ENCODE measurements at places on chromosomes 16 and 17.

DNA sequence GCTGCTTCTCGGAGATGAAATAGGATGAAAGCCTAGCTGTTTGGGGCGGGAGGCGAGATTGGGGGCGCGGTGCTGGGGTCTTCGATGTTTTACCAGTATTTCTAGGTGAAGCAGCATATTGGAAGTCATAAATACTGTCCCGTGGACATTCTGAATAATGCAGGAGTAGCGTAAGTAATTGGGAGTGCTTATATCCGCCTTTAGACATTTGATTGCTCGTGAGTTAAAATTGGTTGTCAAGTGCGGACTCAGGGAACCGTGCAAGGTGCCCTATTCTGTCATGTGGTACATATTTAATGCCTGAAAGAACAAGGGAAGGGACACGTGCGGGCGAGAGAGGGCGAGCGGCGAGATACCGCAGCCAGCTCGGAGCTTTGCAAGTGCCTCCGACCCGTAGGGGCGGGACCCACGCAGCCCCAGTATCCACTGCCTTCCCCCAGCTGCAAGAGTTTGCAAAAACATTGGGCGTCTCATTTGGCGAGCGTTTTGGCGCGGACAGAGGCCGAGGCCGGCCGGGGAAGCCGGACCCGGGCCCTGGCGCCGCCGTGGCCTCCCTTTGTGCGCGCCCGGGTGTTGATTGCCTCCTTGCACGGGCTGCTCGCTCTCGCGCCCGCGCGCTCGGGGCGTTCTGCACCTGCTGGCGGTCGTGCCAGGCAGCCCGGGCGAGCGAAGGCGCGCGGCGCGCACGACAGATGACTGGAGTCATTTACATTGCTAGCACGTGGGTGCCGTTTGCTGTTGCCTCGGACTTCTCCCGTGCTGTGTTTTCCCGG is 849.8 kb upstream of the RBFOX1 start:
- no peak for DNase-seq

DNA sequence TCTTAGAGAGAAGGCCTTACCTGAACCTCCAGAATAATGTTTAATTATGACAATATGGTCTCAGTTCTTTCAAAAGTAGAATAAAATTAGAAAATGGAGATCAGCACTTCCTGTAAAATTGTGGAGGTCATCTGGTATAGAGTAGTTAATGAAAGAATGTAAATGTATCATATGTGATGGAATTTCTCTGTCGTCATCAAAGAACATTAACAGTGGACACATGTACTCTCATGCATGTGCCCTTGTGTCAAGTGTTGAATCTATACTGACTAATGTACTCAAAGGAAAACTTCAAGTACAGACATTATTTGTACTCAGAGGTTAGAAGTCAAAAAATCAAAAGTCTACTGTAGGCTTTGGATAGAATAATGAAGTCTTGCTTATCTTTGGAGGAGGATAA is 129.2 kb upstream of the MYOCD start:
- no peak for DNase-seq

DNA sequence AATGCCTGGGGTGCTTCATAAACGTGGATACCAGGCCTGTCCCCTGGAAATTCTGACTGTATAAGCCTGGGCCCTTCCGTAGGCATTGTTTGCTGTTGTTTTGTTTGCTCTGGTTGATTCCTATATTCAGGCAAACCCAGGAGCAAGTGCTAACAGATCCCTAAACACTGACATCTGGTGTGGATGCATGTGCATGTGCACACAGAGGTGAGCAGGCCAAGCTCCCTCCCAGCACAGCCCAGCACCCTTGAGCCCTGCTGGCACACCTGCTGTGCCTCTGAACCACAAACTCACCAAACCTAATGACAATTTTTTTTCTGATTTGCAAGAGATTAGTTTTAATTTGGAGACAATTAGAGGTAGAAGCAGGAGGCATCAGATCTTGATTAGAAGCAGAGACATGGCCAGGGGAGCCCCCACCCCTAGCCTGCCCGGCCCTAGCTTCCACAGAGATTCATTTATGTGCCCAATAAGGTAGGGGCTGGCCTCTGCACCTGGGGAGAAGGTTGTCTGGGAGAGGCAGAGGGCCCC is 40.4 kb downstream of the TMEM132E start:
- no peak for DNase-seq

DNA sequence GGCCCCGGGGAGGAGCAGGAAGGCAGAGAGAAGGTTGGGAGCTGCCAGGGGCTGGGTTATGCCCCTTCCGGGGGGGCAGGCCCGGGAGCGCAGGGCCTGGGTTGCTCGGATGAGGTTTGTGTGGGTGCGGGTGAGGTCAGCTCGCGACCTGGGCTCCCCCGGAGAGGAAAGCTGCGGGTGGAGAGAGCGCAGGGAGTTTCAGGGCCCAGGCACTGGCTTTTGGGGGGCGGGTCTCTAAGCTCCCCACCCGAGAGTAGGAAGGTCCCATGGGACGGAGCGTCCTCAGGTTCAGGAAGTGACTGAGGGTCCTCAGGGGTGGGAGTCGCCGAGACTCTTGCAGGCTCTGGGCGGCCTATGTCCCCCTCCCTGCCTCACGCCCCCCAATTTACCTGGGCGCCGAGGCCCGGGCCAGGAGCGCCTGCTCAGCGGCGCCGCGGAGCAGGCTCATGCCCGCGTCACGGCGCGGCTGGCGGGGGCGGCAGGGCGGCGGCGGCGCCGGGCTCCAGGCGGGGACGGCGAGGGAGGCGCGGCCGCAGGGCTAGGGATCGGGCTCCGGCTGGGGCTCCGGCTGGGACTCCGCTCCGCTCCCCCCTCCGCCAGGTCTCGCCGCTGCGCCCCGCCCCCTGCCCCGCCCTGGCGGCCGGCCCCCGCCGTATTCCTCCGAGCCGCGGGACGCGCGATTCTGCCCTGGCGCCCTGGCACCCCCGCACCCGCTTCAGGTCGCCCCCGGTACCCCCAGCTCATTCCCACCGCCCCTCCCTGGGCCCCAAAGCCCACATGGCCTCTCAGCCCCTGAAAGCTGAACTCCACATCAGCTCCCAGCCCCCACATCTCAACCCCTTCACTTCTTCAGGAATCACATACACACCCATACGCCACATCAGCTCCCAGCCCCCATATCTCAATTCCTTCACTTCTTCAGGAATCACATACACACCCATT is at the start of gene DOK4:
DOK4 (minus strand) TSS at position 578 of the 942 bp plus-strand sequence. CDS start 6,986 bp downstream, outside the sequence.
- peak; percentile 65 for DNase-seq

DNA sequence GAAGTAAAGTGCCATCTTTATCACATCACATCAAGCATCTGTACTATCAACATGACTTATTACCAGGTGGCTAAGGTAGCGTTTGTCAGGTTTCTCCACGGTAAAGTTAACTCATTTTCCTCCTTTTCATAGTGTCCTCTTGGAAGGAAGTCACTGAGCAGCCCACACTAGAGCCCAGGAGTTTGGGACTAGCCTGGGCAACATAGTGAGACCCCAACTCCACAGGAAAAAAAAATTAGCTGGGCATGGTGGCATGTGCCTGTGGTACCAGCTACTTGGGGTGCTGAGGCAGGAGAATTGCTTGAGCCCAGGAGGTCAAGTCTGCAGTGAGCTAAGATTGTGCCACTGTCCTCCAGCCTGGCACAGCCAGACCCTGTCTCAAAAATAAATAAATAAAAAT is 12.9 kb downstream of the CHD9 start:
- DNase-seq: no peak

DNA sequence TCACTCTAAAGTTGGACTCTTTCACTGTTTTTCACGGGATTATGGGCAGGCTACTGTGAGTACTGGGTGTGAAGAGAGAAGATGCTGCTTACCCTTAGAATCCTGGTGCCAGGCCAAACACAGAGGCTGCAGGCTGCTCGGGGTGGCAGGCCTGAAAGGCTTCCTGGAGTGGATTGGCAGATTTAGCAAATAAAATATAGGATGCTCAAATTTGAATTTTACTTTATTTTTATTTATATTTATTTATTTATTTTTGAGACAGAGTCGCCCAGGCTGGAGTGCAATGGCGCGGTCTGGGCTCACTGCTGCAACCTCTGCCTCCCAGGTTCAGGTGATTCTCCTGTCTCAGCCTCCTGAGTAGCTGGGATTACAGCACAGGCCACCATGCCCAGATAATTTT is 14.9 kb upstream of the STAC2 start:
- no peak for DNase-seq

- DNase-seq: no peak
Observed at GRCh38 chr16:30398661-30399434, 3.6 kb downstream of the ZNF48 start.

DNA sequence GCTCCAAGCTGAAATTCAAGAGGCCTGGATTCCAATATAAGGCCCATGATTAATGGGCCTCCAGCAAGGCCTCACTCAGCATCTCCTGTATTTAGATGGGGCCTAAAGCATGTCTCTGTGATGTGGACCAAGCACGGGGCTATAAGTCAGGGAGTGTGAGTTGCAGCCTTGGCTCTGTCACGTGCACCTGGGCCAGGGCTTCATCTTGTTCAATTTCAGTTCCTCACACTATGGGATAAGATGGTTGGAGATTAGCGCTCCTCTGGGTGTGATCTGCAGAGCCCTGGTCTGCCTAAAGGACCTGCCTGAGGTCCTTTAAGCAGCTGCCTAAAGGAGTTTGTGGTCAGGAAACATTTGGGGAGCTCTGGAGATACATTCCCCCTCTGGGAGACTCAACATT is 25.2 kb downstream of the KLHL36 start:
- DNase-seq: no peak

DNA sequence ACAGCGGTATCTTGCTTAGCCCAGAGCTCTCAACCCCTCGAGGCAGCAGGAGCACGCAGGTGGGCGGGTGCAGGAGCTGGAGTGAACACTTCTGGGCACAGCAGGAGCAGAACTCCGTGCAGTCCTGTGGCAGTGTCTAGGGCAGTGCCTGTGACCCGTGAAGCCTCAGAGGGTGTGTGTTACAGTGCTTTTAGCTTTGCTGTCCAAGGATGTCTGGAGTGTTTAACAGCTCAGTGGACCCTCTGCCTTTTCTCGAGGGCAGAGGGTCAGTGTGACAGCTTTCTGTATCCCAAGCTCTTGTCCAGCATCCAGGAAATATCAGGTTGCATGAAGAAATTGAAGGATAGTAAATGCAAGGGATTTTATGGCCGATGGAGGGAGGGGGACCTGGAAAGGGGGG is 16.4 kb upstream of the SSTR5 start:
- DNase-seq: no peak

DNA sequence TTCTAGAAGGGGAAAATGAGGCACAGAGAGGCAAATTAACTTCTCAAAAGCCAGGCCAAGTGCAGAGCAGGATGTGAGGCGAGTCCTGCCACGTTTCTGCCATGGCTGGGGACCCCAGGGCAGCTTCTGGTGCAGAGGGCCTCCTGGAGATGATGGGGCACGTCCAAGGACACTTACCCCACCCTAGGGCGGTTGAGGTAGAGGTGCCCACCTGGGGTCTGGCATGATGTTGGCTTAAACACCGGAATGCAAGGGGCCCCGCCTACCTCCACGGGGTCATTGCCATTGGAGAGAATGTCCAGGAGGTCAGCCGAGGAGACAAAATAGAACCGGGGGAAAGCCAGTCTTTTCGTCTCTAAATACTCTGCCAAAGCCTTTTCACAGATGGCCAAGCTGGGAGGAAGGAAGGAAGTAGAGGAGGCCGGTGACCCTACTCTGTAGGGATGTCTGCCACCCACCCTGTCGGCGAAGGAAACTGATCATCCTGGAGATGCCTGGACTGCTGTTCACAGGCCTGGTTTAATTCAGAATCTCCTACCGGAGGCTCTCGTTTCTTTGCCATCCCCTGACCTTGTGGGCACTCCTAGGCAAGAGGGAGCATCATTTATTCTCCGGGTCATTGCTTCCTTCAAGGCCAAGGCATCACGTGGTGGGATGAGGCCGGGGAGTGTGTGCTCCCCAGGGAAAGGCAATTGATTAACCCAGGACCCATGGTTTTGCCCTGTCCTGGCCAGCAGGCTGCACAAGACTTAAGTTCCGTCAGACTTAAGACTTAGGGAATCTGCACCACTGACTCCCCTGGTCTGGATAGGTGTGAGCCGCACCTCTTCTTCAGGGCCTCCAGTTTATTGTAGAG is 70.5 kb downstream of the DNAH17 start:
- DNase-seq: no peak

GRCh38 chr17:8506145-8506544 is 70.5 kb downstream of the NDEL1 start:
- DNase-seq: no peak

GRCh38 chr17:69093995-69094394 is 33.3 kb upstream of the ABCA9 start:
- no peak for DNase-seq

DNA sequence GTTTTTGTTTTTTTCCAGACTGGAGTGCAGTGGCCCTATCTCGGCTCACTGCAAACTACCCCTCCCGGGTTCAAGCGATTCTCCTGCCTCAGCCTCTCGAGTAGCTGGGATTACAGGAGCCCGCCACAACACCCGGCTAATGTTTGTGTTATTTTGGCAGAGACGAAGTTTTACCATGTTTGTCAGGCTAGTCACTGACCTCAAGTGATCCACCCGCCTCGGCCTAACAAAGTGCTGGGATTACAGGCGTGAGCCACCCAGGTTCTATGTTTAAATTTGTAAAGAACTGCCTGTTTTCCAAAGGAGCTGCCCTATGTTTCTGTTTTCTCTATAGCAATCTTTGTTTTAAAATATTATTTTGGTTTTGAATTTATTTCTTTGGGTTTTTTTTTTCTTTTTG is 13.8 kb upstream of the C16orf87 start:
- no peak for DNase-seq

GRCh38 chr17:58236394-58236793 is 2.0 kb upstream of the LPO start:
- DNase-seq: no peak

DNA sequence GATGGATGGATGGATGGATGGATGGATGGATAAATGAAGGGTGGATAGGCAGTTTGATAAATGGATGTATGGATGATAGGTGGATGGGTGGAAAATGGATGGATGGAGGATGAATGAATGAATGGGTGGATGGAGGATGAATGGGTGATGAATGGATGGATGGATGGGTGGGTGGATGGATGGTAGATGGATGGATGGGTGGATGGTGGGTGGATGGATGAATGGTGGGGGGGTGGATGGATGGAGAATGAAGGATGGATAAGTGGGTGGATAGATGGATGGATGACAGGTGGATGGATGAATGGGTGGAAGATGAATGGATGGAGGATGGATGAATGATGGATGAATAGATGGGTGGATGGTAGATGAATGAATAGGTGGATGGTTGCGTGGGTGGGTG is 70.1 kb upstream of the BCO1 start:
- DNase-seq: no peak

DNA sequence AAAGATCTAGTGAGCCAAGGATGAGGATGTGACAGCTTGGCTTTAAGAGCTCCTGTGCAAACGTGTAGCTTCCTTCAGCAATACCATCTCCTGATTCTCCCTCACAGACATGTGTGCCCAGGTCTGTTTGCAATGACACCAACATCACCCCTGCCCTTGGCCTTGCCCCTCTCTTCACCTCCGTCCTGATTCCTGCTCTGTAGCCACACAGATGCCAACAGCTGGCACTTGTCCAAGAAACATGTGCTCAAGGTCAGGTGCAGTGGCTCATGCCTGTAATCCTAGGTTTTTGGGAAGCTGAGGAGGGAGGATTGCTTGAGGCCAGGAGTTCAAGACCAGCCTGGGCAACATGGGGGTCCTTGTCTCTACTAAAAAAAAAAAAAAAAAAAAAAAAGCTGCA is 103.8 kb upstream of the CRHR1 start:
- no peak for DNase-seq
